Fibroblast of skin of abdomen (primary cell): ENCODE measurements at places on chromosomes 7 and 10.

- no peak for DNase-seq
Observed at GRCh38 chr10:21150166-21150565, 253.1 kb upstream of the NEBL start.

DNA sequence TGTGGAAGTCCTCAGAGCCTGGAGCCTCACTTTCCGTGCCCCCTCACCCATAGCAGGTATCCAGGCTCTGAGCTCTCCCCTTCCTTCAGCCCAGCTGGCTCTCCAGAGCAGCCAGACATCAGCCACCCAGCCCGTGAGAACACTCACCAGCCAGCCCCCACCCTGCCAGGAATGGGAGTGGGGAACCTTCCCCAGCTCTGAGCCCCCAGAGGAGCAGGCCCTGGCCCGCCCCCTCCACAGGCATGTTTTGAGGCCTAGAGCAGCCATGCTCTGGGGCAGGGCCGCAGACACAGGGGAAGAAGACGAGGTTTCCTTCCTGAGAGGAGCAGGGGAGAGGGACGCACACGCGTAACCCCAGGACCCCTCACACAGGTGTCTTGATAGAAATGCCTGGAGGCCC lies 70.0 kb upstream of the COL13A1 start:
- no peak for DNase-seq

DNA sequence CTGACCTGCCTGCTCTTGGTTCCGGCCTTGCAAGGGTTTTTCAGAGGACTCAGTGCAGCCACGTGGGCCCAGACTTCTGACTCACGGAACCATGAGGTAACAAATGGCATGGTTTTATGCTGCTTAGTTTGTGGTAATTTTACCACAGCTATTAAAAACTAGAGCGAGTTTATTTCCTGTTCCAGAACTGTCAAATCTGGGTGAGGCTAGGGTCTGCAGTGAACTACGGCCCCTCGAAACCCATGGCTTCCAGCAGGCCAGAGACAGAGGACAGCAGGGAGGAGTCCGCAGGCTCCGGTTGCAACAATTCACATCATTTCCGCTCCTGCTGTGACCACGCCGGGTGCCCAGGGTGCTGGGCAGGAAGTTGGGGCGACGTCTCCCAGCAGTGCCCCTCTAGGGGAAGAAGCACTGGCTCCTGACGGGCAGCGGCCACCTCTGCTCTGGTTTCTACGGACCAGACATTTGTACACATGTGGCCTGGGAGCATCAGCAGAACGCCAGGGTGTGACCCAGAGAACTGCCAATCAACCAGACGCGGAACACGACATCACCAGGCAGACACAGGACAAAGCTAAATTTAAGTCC lies 74.8 kb downstream of the ADARB2 start:
- no peak for DNase-seq

- no peak for DNase-seq
Observed at GRCh38 chr7:51459809-51460208, 143.2 kb upstream of the COBL start.

DNA sequence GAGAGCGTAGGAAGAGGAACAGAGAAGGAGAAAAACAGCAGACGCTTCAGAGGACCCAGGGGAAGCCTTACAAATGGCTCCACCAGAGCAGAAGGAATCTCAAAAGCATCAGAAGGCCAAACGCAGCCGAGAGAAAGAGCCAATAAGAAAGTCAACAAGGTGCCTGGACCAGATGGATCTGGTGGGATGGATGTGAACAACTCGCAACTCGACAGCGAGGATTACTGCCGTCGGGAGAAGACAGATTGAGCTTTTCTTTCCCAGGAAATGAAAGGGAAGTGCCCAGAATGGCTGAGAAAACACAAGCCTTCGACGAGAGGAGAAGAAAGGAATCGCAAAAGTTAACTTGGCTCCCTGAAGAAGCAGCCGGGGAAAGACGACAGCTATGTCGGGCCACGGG lies 132.8 kb upstream of the MGMT start:
- DNase-seq: no peak

DNA sequence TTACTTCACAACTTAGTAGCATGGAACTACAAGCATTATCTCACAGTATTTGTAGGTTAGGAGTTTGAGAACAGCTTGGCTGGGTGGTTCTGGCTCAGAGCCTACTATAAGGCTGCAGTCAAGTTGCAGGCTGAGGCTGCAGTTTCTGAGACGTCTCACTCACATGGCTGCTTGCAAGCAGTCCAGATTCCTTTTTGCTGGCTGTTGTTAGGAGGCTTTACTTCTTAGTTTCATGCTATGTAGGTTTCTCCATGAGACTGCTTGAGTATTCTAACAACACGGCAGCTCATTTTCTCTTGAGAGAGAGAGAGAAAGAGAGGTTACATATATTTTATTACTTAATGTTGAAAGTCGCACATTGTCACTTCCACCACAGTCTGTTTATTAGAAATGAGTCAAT lies 1073.9 kb downstream of the NXPH1 start:
- peak; percentile 57 for DNase-seq

GRCh38 chr10:28922127-28922526 lies 244.8 kb downstream of the BAMBI start:
- DNase-seq: peak; percentile 75

DNA sequence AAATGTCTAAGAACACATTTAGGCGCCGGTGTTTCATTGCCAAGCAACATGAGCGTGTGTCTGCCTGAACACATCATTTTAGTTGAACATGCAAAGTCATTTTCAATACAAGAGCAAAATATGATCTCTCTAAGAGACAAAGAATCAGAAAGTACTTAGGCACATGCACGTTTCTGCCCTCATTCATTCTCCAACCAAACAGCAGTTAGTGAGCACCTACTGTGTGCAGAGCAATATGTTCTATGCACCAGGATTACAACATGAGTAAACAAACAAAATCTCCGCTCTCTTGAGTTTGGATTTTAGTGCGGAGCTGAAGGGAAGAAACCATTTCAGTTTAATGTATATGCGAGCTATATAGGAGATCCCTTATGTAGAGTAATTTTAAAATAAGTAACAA lies 71.6 kb upstream of the KLF6 start:
- no peak for DNase-seq

DNA sequence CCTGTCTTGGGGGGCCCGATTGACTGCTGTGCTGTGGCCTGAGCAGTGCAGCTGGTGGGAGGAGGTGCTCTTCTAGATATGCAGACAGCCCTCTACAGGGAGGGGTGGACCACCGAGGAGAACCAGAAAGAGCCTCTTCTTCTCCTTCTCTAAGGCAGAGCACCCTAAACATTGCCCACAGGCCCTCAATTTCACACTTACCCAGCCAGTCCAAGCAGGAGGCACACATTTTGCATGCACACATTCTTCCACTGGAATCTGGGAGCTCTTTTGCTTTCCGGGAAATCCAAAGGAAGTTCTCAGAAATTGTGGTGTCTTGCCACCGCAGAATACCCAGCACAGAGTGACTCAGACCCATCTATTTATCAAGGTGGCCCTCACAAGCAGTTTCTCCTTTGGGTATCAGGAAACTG lies 45.8 kb downstream of the EEPD1 start:
- peak; percentile 50 for DNase-seq

DNA sequence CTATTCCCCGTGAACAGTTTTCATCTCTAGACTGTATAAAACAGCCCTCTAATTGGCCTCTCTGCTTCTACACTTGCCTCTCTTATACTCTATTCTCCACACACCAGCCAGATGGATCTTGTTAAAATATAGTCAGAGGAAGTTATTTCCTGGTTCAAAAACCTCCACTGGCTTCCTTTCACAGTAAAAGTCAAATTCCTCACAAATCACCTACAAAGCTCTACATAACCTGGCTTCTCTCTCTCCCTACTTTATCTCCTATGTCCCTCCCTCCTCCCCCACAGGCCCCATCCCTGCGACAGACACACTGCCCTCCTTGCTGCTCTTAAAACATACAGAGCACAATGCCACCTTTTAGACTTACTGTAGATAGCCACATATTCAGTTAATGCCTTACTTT lies 60.1 kb downstream of the TPK1 start:
- no peak for DNase-seq

DNA sequence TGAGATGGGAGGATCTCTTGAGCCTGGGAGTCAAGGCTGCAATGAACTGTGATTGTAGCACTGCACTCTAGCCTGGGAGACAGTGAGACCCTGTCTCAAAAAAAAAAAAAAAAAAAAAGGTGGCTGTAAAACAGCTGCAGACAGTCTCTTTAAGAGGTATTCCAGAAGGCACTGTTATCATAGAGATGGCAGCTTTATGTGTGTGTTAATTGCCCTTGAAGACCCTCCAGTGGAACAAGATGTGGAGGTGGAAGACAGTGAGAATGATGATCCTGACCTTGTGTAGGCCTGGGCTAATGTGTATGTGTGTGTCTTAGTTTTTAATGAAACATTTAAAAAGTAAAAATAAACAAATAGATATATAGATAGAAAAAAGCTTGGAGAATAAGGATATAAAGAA lies 66.0 kb downstream of the ZNF487 start:
- DNase-seq: no peak

DNA sequence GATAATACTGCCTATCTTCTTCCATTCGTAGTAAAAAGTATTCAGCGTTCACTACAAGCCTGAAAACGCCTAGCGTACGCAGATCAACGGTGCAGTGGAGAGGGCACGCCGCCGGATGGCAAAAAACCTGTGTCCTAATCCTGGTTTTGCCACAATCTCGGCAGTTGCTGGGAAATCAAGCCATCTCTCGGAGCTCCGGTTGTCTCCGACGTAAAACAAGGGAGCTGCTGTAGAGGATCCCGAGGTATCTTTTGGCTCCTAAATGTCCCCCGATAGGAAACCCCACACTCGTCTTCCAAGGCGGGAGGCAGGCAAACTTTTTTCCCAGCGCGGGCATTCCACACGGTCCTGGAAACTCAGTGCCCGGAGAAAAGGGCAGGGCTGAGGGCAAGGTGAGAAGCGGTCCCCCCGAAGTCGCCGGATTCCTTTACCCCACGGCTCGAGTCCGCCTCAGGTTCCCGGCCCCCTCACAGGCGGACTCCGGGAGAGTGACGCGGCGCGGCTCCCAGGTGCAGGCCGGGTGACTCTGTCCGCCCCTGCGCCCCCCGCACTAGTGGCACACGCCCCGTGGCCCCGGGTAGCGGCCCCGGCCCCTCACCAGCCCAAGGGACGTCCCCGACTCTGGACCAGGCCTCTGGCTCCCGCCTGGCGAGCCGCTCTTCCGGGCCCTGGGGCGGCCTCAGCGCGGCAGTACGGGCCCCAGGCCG lies 649 bp downstream of the IDE start:
- DNase-seq: peak; percentile 38

DNA sequence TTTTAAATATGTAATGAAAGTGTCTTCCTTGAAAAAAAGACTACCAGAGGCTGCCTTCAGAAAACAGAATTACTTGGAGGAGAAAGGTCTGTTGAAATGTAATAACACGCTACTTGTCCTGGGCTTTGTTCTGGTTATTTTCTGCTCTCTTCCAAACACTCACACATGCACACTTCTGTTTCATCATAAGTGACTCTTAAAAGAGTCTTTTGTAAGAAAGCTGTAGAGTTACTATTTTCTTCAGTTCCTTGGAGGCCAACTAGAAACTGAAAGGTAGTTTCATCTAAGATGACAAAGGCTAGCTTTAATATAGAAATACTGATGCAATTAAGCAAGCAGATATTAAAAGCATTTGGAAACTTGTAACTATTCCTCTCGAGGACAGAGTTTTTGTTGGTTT lies 39.1 kb downstream of the TASOR2 start:
- no peak for DNase-seq

DNA sequence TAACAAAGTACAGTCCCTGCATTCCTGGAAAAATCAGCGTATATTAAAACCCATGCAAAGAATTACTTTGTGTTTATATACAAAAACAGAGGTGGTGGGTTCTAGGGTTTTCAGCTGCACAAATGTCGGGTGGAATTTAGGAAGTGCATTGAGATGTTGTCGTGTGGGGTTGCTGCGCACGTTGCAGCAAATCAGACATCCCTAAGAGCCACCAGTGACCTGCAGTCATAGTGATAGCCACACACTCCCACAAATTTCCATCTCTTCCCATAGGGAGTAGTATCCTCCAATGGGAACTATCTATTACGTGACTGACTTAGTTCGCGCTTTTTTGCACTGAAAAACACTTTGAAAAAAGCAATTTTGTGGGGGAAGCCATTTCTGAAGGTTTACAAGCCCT lies 375.2 kb upstream of the GALNT17 start:
- DNase-seq: no peak

GRCh38 chr7:101693498-101694091 lies 64.5 kb upstream of the MYL10 start:
- DNase-seq: no peak

GRCh38 chr7:108576116-108576515 lies 6.4 kb downstream of the DNAJB9 start:
- DNase-seq: no peak

GRCh38 chr10:77637532-77638320 lies at the start of gene KCNMA1:
TSS of gene KCNMA1 (minus strand) at chr10:77637808.
- DNase-seq: peak; percentile 67

DNA sequence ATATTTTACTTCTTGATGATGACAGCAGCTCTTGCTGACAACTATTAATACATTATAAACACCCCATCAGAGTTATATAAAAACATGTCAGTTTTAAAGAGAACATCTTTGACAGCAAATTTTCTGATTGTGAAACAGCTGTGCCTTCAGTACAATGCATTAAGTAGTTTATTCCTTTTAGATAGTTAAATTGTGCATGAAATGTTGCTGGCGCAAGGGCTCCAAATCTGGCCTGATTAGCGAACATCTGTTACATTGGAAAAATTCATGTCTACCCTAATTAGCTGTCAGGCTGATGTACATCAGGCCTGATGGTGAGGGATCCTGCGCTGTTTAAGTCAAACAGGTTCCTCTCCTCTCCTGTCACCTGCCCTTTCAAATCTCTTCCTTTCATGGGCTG lies 171.9 kb upstream of the SP8 start:
- no peak for DNase-seq

DNA sequence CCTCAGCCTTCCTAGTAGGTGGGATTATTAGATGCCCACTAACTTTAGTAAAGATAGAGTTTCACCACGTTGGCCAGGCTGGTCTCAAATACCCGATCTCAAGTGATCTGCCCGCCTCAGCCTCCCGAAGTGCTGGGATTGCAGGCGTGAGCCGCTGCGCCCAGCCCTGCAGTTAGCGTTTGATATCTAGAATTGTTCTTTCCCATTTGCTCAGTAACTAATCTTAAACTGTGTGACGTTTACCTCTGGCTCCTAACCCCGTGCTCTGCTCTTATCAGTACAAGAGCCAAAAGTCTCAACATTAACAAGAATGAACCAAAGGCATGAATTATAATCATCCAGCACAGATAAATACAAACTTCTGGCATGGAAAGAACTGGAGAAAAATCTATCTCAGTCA lies 47.4 kb downstream of the IGF2BP3 start:
- DNase-seq: no peak

- DNase-seq: no peak
Observed at GRCh38 chr7:141218941-141219340, 145.1 kb downstream of the TMEM178B start.

DNA sequence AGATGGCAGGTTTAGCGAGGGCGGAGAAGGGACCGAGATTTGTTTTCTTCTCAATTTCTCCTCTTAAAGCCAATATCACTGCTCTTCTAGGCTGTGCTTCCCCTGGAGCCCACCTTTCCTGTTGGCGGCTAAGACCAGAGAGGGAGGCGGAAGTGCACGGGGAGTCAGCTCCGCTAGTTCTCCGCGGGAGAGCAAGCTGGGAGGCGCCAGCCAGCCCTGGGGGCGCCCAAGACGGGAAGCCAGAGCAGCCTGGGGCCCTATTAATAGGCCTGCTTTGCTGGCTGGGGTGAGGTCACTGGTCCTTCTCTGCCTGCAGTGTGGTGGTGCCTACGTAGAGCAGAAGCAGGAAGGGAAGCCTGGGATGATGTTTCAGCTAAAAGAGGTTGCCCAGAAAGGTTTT lies 61.6 kb downstream of the LSM5 start:
- DNase-seq: no peak

GRCh38 chr7:158782761-158783401 lies 46.4 kb downstream of the ESYT2 start:
- peak; percentile 34 for DNase-seq

- no peak for DNase-seq
Observed at GRCh38 chr7:96285579-96285978, 36.3 kb downstream of the SLC25A13 start.
